SW480 (cell line): ENCODE measurements at places on chromosomes 6 and 20.
A peak's percentile ranks its signal among the peaks of the same experiment; 100 is the strongest.

DNA sequence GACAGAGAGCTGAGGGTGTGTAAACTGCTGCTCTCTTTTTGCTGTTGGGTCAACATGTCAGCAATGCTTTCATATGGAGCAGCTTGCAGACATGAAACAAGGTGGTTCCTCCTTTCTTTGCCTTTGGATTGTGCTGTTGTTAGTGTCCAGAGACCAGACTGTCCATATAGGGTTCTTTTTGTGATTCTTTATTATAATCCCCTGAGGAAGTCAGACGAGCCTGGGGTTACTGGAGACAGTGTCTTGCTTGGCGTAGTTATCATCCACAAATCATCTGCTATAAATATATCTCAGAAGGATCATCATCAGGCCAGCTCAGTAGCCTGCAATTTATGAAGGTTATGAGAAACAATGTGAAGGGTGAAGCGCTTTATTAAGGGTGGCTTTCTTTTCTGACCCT is 2.3 kb upstream of the ADGRB3 start:
- DNase-seq: no peak

DNA sequence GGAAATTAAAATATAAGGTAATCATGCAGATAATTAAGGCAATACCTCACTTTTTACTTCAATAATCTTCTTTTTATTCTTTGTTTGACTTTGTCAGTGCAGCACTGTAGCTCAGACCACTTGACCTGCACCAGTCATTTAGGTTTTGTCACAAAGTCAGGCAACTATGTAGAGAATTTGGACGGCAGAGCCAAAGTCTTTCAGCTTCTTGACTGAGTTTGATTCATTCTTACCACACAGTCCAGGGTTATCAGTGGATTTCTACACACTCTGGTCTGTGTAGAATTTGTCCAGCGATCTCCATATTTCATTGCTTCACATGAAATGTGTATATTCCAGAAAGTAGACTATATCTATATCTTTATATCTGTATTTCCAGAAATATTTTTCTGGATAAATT is 107.3 kb downstream of the TFAP2B start:
- DNase-seq: no peak

DNA sequence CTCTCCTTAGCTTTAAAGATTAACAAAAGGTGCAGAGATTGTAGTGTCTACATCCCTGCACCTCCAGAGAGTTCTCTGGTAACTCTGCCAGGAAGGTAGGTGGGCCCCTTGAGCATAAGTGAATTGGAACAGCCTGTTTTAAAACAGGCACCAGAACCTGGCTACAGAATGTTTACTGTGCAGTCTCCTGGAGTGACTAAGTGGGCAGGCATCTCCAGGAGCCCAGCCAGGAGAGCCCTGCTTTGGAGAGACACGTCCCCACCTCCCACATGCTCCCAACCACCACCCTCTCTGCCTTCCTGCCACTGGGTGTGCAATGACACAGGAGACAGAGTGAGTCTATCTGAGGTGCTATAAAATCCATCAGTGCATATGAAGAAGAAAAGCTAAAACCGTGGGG is 110.3 kb upstream of the EYA4 start:
- DNase-seq: peak; percentile 59

- no peak for DNase-seq
Measured at GRCh38 chr20:35240811-35241293, 14.4 kb downstream of the MMP24 start.

GRCh38 chr6:411402-412145 is 20.0 kb downstream of the IRF4 start:
- DNase-seq: no peak

- DNase-seq: peak; percentile 41
Measured at GRCh38 chr6:35601331-35602132, 87.2 kb downstream of the FKBP5 start.

DNA sequence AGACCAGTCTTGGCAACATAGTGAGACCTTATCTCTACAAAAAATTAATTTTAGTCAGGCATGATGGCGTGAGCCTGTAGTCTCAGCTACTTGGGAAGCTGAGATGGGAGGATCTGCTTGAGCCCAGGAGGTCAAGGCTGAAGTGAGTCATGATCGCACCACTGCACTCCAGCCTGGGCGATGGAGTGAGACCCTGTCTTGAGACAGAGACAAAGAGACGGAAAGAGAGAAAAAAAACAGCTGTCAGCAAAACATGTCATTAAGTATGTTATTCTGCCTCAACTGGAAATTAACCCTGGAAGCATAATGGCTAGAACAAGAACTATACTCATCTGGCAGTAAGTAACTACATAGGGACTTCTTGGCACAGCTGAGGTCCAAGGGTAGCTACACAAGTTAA is 7.2 kb downstream of the MMS22L start:
- no peak for DNase-seq

DNA sequence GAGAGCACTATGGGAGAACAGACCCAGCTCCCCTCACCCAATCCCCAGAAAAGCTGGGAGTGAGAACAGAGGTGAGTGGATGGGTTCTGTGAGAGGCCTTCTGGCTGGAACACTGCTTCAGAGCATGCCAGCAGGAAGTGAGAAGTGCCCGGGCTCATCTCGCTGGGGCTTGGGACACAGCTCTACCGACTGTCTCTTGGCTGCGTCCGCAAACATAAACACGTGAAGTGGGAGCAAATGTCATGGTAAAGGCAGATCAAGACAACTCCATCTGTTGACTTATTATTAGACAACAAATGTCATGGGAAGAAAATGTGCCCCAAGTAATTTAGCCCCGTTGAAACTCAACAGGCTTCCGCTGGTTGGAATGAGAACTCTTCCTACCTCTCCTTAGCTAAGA is 25.9 kb downstream of the GNAS-AS1 start:
- DNase-seq: no peak

DNA sequence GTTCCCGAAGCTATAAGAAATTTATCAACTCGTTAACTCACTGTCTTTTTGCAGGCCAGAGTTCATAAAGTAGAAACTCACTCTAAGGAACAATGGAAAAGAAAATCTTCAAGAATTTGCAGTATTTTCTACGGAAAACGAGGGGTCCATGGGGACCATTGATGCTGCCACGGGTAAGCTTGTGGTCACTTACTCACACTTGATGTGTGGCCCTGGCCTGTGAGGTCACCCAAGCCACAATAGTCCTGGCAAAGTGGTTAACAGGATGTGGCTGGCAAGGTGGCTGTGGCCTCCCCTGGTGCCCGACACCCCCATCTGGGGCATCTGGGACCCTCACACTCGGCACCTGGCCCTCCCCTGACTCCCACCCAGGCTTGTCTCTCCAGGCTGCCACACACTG is 123.4 kb downstream of the C6orf118 start:
- DNase-seq: no peak

GRCh38 chr6:54624779-54625178 is 221.8 kb upstream of the FAM83B start:
- no peak for DNase-seq

GRCh38 chr6:139765825-139766285 is 391.4 kb upstream of the CITED2 start:
- DNase-seq: peak; percentile 35

- no peak for DNase-seq
Measured at GRCh38 chr20:56017560-56017959, 12.2 kb upstream of the CBLN4 start.

DNA sequence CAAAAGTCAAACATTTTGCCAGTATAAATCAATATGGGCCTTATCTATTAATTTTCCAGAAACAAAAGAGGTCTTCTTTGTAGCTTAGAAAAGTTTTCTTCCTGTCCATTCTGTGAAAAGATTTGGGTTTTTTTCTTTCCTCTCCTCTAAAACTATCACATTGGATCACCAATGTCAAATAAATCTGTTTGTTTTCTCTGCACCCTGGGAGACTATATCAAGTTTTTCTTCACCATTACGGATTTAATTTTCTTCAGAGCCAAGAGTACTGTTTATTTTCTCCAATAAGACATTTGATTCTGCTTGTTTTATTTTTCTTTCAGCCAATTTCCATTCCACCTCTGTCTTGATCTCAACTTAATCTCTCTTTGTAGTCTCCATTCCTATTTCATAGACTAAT is 1.9 kb upstream of the LZTS3 start:
- DNase-seq: no peak

- DNase-seq: no peak
Measured at GRCh38 chr6:113693851-113694250, 163.3 kb upstream of the MARCKS start.

GRCh38 chr6:89555031-89555430 is 83.5 kb downstream of the LYRM2 start:
- DNase-seq: no peak

DNA sequence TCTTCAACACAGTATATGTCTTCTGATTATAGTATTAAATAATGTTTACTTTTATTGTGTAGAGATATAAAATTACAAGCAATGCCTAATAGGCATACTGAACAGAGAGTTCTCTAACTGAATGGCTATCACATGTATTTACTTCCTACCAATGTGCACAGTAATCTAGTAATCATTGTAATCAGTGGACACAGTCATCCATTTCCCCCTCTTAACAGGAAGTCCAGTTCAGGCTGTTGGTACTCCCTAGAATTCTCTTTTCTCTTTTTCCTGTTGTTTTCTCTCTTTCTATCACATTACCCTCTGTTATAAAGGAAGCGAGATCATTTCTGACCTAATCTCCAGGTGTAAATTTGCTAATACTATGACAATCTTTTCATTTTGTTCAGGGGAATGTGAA is 172.5 kb downstream of the HTR1B start:
- no peak for DNase-seq

DNA sequence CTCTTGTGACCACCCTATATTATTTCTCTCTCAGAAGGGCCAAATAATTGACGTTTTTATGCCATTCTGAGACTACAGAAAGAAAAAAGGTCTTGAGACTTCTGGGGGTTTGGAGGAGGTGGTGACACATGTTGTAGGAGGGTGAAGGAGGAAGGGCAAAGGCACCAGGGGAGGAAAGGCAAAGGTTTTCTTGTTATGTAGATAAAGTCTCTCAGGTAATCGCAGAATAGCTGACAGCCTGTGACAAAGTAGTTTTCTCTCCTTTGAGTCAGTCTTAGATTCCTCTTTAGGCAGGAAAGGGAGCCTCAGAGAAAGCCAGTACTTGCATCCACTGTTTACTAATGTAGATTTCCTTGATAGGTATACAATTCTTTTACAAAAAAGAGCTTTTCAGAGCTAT is 23.6 kb downstream of the OR2B2 start:
- no peak for DNase-seq
